Stimulated activated CD8-positive, alpha-beta memory T cell treated with anti-CD3 and anti-CD28 coated beads, Interleukin-7, amount 100 ng/mL, for 4 hours (primary cell): ENCODE measurements at places on chromosomes 12 and 14.

- no peak for DNase-seq
Observed at GRCh38 chr14:92785667-92786426, 8.3 kb upstream of the GOLGA5 start.

- DNase-seq = no peak
Observed at GRCh38 chr12:120515496-120515895, 13.5 kb downstream of the COQ5 start.

GRCh38 chr14:59310633-59311032 lies 122.2 kb downstream of the DAAM1 start:
- DNase-seq = no peak

- no peak for DNase-seq
Observed at GRCh38 chr14:36660736-36661505, 739 bp upstream of the PAX9 start.
